ENCODE measurements at places on chromosomes 7 and 10.

DNA sequence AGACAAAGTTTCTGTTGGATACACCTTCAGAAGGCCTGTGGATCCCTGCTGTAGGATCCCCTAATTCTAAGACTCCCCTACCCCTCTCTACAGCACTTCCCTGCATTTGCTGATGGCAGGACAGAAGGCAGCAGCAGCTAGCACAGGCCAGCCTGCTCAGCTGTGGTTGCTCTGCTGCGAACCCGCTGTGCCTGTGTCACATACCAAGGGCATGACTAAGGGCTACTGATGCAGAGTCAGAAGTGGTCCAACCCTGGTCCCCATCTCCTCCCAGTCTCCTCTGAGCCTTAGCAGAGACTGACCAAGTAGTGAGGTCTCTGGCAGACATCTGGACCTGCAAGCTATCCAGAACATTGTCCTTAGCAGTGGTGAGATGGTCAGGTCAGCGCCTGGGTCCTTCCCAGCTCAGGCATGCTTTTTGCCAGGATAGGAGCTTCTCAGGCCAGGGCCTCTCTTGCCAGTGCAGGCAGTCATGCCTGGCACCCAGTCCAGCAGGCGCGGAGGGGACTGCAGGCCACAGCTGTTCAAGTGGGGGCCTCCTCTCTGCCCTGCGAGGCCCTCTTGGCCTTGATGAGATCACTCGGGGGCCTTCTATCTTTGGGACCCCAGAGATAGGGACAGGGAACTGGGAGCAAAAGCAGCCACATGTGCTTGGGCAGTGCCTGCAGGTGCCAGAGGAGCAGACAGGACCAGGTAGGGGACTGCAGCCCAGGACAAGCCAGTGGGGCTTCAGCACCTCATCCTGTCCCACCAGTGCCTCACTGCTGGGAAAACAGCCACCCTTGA is 146.4 kb downstream of the ZNF248 start:
- DNase-seq, result no peak

GRCh38 chr10:3043512-3044368 is 23.6 kb upstream of the PFKP start:
- DNase-seq, result no peak

DNA sequence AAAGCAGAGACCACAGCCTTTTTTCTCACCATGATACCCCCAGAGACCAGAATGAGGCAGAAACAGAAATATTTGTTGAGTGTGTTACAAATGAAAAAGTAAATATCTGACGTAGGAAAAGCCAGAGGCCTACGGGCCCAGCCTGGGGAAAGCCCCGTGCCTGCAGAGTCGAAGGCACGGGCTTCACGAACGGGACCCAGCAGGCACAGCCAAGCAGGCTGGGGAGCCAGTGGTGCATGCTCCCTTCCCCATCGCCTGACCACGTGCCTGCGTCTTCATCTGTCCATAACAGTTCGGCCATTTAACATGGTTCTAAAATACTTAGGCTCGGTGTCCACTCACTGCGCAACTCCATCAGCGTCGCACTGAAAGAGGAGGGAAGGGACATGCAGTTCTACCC is 50.8 kb downstream of the SLIT1 start:
- no peak for DNase-seq

DNA sequence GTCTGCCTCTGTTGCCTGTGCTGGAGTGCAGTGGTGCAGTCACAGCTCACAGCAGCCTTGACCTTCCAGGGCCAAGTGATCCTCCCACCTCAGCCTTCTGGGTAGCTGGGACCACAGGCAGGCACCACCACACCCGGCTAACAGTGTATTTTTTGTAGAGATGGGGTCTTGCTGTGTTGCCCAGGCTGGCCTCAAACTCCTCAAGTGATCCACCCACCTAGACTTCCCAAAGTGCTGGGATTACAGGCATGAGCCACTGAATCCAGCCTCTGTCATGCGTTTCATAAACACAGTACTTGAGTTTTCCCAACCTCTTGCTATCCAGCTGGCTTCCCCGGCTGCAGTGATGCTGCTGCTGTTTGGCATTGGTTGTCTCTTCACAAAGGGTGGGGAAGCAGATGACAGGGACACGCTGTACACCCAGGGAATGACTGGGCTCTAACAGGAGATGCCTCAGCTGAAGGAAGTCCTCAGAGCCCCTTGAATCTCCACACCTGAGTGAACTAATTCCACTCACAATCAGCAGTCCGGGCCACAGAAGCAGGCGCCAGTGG is 191.5 kb downstream of the DIP2C start:
- DNase-seq, result no peak

- no peak for DNase-seq
Observed at GRCh38 chr7:74015670-74016069, 12.3 kb upstream of the ELN start.

GRCh38 chr7:142089035-142089434 is 22.5 kb upstream of the MGAM2 start:
- DNase-seq, result no peak

GRCh38 chr7:39826166-39826565 is 123.9 kb upstream of the CDK13 start:
- DNase-seq, result no peak

Data from bone marrow (tissue), 2 donors.